ENCODE measurements at places on chromosomes 2 and 18.

DNA sequence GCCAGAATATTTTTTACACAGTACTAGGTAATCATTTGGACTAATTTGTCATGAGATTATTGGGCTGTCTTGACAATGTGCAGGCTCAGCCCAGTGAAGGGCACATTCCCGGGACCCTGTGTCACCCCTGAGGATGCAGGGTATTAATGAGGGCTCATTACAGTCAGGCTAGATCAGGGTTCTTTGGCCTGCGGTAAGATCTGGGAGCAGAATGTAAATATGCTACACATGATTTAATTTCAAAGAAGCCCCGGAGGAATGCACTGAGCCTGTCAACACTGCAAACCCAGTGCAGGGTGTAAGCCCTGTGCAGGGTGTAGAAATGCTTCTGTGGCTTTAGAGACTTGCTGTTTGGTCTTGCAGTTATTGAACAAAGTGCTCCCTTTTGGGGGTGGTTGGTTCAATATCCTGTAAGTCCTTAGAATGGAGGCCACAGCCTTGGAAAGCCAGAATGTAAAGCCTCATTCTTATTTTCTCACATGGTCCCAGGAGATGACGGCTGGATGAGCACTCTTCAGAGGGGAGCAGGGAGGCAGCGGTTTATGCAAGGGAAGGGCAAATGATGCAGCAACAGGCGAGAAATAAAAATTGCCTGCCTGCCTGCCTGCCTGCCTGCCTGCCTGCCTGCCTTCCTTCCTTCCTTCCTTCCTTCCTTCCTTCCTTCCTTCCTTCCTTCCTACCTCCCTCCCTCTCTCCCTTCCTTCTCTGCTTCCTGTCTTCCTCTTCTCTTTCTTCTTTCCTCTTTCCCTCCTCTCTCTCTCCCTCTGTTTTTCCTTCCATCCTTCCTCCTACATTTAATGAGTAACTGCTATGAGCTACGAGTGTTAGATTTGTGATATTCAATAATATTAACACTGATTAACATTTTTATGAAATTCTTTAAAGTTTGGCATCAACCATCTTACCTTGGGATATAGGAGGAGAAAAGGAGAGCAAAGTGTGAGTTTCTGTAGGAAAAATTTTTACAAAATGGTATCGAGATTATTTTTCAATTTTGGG, 148.8 kb downstream of the VAPA start:
- no peak for DNase-seq

DNA sequence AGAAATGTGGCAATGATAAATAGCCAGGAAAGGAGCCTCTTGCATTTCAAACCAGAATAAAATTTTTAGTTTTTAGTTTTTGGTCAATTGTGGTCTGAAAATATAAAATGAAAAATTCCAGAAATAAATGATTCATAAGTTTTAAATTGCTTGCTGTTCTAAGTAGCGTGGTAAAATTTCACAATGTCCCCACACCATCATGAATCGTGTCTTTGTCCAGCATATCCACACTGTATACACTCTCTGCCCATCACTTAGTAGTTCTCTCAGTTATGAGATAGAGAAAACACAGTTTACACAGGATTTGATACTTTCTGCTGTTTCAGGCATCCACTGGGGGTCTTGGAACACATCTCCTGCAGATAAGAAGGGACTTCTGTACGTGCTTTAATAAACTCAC, 783.9 kb downstream of the TSN start:
- DNase-seq, result no peak

- no peak for DNase-seq
These were observed 59.8 kb downstream of the ANO7 start for GRCh38 chr2:241248289-241248688.

DNA sequence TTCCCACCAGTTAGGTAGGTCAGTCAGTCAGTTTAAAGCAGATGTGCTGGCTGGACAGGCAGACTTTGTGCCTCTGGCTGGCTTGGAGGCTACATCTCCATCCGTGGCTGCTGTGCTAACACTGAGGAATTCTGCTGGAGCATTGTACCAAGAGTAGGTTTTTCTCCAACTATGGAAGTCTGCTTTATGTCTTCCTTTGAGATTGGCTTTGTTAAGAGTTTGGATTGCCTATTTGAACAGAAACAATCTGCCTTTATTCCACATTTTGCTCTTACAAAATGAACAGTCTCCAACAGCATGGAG, 46.7 kb downstream of the WDR75 start:
- no peak for DNase-seq

DNA sequence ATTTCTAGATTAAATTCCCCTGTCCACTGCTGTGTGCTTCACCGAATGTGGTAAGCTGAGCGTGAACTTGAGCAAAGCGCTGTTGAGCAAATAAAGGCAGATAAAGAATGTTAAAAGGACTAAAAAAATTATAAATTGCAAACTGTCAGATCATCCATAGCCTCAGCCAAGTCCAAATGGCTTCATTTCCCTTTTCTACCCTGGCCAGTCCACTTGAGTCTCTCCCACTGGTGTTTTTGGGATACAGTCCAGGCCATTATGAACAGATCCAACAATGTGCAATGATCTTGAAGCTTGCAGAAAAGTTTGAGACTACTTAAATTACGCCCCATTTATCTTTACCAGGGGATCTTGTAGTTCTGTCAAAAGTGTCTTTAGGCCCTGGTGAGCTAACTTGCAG, 254.6 kb upstream of the PIK3C3 start:
- DNase-seq, result no peak

Data from CD4-positive, alpha-beta T cell treated with Interleukin-15 for 4 hours (primary cell).